Thyroid gland (tissue), 4 donors: ENCODE measurements at places on chromosomes 16 and 17.

- no peak for DNase-seq
Measured at GRCh38 chr17:8935191-8935590, 30.3 kb downstream of the PIK3R5 start.

DNA sequence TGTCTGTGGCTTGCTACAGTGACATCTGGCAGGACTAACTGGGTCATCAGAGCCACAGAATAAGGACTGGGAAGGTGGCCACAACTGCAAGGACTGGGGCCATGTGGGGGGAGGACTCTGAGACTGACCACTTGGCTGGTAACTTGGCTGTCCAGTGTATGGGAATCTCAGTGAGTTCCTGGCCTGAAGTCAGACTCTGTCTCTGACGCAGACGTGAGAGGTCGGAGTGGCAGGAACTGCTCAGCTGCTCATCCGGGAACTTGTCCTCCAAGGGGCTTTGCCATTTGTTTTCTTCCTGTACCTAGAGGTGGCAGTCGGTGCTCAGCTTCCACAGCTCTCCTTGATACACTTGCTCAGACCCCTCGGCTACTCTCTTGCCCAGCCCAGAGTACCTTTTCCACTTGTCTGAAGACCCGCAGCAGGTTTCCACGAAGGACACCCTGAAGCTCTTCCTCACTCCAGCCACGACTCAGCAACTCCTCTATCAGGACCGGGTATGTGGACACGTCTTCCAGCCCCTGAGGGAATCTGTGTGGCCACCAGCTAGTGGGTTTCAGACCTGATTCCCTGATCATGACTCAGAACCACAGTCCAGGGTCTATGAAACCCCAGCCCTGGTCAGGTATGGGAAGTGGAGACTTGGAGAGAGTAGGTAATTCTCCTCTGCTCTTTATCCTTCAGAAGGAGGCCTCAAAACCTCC, 7.3 kb upstream of the DPEP3 start:
- no peak for DNase-seq

DNA sequence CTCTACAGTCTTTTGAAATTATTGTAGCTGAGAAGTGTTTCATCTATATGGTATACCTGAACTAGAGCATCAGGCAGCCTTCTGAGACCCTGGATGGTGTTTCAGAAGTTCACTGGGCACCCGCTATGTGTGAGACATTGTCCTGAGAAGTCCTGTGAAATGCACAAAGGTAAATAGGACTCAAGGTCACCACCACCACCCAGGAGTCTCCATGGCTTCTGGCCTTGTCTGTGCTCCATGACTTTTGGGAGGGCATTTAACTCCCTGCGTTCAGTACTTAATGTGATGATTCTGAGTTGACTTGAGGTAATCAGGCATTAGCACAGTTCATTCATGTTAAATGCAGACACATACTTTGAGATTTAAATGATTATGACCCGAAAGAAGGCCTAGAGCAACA, 1.1 kb downstream of the MLYCD start:
- no peak for DNase-seq

DNA sequence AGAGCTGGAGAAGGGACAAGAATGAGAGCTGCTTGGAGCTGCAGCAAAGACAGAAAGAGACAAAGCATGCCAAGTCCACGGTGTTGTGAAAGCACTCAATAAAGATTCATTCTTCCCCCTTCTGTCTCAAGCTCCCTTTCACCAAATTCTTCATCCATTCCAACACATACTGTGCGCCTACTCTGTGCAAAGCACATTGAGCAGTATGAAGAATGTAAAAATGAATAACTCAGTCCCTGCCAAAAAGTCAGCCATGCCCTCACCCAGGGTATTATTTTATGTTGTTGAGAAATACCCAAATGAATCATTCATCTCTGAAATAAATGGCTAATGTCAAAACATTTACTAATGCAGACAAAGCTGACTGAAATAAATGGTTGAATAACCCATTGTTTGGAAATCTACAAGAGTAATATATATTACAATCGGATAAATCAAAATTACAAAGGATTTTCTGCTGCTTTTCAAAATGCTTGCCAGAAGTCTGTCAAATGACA, 282.9 kb upstream of the IRX5 start:
- no peak for DNase-seq

- DNase-seq: no peak
Measured at GRCh38 chr17:59490216-59490615, 75.2 kb upstream of the DHX40 start.

- DNase-seq: peak; percentile 8
Measured at GRCh38 chr16:12375046-12375740, 398.7 kb downstream of the SNX29 start.

- no peak for DNase-seq
Measured at GRCh38 chr17:55624772-55625433, 97.8 kb downstream of the TMEM100 start.

DNA sequence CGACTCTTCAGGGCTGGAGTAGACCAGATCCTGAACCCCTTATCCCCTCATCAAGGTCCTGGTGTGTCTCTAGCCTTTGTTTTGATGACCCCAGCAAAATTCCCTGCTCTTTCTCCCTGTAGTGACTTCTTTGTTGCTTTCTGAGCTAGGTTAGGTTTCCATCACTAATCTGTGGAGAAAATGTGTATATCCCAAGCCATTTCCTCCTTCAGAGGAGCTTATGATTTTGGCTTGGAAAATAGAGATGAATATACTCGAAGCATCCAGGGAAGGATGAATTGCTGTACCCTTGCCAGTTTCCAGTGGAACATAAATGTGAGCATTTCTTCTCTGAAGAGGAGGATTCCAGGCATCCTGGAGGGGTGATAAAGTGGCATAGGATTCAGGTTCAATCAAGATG, 55.8 kb downstream of the KSR1 start:
- DNase-seq: no peak

DNA sequence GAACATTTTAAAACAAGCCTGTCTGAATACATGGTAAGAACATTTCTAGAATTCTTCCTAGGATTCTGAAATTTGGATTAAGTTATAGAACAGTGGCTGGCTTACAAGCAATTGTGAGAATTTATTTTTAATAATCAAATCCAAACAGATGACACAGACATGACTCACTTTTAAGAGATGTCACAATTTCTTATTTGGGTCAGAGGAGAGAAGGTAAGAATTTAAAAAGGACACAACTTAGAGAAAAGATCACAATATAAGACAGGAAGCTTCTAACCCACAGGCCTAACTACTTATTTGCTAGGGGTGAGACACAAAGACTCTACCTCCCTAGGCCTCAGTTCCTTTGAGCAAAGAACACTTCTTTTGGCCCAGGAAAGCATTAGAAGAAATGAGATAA, 32.7 kb downstream of the ZZEF1 start:
- no peak for DNase-seq

GRCh38 chr17:62109378-62109902, 44.4 kb upstream of the MED13 start:
- DNase-seq: peak; percentile 3

GRCh38 chr17:72538901-72539352, 418.1 kb downstream of the SOX9 start:
- peak; percentile 71 for DNase-seq

- DNase-seq: no peak
Measured at GRCh38 chr17:5897275-5897911, 172.8 kb upstream of the WSCD1 start.

GRCh38 chr17:8300627-8301242, 5.5 kb upstream of the SLC25A35 start:
- peak; percentile 60 for DNase-seq

DNA sequence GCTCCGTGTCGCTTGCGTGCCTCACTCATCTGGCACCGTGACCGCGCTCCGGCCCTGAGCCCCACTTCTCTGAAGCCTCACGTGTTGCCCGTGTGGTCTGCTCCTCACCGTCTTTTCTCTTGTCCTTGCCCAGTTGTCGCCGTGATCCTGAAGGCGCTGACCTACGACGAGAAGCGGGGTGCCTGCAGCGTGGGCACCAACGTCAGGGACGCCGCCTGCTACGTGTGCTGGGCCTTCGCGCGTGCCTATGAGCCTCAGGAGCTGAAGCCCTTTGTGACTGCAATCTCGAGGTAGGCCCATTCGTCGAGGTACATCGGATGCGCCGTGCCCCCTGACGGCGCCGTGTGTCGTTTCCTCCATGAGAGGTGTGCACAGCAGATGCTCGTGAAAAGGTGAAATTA, 30.3 kb upstream of the ZNF750 start:
- no peak for DNase-seq

GRCh38 chr16:67430504-67430976, 381 bp upstream of the HSD11B2 start:
- peak; percentile 76 for DNase-seq

- DNase-seq: no peak
Measured at GRCh38 chr17:17001076-17001777, 29.3 kb upstream of the TNFRSF13B start.

DNA sequence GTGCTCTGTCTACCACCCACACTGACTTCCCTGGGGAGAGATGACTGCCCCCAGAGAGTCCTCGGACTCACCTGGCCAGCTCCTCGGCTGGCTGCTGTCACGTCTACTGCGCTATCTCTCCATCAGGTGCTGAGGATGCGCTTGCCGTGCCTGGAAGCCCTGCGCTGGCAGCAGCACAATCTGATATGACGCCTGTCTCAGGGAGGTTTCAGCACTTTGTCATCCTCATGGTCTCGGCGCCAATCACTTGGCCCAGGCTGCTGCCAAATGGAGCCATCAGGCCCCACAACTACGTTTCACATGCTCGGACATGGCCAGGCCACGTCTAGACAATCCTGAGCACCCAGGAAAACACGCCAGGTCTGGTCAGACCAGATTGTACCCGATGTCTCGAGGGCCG, 46.7 kb downstream of the FOXL1 start:
- no peak for DNase-seq

GRCh38 chr16:51952500-51952899, 594.4 kb downstream of the TOX3 start:
- DNase-seq: no peak

DNA sequence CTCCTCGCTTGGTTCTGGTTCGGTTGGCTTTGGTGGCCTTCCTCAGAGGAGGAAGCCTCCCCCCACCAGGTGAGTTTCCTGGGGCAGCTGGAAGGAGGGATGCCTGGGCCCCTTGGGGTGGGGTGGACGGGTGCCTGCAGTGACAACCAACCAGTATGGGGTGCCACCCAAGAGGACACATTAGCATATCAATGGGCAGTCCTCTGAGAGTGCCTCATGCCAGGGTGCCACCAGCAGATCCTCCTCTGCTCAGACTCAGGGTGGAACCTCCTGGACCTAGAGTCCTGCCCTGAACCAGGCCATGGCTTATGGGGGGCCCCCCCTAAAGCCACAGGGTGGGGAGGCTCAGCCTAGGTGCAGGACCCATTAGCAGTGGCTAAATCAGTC, 2.7 kb downstream of the PPP1R1B start:
- no peak for DNase-seq

DNA sequence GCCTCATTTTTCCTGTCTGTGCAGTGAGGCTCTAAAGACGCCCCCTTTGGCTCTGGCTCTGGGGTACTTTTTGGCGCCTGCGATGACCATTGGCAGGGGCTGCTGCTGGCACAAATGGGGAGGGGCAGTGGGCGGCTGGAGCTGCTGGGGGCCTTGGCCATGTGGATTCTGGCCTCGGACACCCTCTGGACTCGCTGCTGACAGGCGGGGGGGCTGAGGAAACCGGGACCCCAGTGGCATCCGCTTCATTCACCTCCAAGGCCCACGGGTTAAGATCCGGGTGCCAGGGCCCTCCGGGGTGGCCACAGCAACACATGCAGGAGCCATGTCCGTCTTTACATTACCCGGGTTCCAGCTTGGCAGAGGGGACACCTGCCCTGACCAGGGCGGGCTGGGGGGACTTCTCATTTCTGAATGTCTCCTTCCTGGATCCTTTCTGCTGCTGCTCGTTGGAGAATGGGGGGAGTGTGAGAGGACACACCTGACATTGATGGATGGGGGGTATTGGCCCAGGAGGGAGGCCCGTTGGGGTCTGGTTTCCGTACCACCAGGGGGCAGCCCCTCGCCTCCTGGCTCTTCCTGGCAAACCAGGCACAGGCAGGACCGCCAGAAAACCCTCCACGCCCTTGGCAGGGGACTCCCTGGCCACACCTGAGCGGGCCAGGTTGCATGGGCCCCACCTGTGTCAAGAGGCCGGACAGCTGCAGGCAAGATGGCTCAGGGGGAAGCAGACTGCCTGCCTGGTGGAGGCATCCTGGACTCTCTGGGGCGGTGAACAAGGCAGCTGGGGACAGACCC, 21.8 kb downstream of the GSE1 start:
- DNase-seq: peak; percentile 33

DNA sequence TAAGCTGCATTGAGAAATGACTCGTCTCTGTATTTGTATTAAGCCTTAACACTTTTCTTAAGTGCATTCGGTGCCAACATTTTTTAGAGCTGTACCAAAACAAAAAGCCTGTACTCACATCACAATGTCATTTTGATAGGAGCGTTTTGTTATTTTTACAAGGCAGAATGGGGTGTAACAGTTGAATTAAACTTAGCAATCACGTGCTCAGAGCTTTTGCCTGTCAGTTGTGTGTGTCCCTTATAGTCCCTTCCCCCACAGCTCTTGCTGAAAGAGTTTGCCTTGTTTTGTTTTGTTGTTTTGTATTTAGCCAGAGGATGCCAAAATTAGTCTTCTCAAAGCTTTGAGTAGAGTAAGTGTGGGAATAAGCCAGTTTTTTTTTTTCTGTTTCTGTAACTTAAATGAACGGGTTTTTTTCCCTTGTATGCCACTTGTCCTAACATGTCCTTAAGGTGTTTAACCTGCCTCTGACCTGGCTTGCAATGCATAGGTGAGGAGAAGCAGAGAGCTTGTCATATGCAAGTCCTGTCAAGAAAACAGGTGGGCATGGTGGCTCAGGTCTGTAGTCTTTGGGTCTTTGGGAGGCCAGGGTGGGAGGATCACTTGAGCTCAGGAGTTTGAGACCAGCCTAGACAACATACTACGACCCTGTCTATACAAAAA, 4.6 kb upstream of the MAPK8IP3 start:
- DNase-seq: no peak

DNA sequence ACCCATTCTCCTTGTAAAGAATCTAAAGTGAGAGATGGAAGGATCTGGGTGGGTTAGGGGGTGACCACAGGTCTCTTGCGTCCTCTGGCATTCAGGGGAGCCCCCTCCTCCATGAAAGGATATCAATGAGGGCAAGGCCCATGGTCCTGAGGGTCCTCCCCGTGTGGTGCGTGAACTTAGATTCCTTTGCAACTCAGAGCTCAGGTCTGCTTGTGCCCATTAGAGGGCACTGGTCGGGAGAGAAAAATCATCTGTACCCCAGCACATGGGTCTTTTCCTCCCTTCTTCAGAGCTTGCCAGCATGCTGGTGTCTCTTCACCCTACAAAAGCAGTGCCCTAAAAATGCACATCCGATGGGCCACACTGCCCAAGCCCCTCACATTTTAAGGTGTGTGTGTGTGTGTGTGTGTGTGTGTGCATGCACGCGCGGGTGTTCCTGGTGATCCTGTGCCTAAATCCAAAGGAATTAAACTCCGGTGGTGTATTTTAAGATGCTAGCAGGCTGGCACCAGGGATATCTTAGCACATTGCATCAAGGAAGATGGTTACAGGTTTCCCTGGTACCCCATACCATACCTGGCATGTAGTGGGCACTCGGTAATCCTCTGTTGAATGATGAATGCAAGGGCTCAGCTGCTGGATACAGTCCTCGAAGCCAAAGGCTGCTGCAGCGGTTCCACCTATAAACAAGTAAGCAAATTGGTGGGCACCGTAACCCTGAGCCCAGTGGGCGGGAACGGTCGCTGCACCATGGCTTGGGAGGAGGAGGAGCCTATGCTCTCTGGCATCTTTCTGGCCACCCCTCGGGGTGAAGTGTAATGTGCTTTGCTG, 4.7 kb downstream of the C1QTNF1 start:
- no peak for DNase-seq
